ENCODE measurements at places on chromosomes 7 and 10.
A peak's percentile ranks its signal among the peaks of the same experiment; 100 is the strongest.

DNA sequence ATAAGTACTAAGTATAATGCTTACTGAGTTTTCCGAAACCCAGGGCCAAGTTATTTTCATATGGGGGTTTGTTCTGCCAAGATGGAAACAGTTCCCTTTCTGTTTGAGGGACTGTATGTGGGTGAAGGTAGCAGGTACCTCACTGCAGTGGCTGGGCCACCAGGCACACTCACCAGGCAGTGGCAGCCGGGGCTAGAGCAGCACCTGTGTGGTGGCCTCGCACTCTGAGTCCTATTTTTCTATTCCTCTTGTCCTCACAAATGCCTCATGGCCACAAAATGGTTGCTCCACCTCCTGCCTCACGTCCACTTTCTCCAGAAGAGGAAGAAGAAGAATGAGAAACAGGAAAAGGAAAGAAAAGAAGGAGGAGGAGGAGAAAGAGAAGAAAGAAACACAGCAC is 167.3 kb upstream of the SHH start:
- DNase-seq = no peak

GRCh38 chr7:130793855-130794618 is 60.0 kb upstream of the KLF14 start:
- DNase-seq = no peak

GRCh38 chr10:132373241-132373955 is 23.6 kb upstream of the PWWP2B start:
- no peak for DNase-seq

GRCh38 chr10:62249957-62250356 is 18.7 kb downstream of the RTKN2 start:
- no peak for DNase-seq

DNA sequence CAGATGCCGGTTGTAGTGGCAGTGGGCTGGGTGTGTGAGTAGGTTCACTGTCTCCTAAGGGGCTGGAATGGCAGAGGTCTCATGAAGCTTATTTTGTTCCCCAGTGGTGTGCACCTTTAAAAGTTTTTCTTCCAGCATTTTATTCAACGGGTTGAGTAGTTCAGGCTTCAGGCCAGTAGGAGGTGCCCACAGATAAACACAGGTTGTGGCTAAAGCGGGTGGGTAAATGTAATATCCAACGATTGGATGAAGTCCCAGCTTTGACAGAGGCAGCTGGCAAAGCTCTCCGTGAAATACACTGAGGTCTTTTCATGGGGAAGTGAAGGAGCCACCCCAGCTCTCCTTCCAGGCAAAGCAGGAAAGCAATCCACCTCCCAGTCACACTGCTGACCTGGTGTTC is 339.8 kb upstream of the LRRTM3 start:
- DNase-seq = no peak

DNA sequence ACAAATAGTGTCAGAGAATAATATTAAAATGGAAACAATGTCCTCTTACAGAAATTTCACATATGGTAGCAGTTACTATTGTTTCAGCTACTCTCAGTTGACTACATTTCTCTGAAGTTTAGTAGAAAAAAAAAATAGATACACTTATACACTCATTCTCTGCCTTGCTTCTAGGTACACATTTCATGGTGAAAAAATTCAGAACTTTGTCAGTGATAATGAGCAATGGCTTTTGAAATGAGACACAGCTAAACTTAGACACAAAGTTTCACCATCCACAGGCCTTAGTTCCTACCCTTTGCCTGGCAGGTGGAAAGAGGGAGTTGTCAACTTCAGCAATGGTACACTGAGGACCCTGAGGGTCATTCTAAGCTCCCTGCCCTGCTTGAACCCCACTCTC is 69.2 kb downstream of the CPVL start:
- no peak for DNase-seq

GRCh38 chr7:156001496-156002260 is 189.4 kb upstream of the SHH start:
- DNase-seq = no peak

- DNase-seq = no peak
These were observed 61.4 kb upstream of the NME8 start for GRCh38 chr7:37786741-37787569.

- DNase-seq = no peak
These were observed 124.8 kb upstream of the PRKCQ start for GRCh38 chr10:6704896-6705295.

- peak; percentile 46 for DNase-seq
These were observed 24.6 kb upstream of the MKLN1 start for GRCh38 chr7:131302876-131303707.

GRCh38 chr7:130333832-130334231 is 10.8 kb upstream of the CPA5 start:
- no peak for DNase-seq

DNA sequence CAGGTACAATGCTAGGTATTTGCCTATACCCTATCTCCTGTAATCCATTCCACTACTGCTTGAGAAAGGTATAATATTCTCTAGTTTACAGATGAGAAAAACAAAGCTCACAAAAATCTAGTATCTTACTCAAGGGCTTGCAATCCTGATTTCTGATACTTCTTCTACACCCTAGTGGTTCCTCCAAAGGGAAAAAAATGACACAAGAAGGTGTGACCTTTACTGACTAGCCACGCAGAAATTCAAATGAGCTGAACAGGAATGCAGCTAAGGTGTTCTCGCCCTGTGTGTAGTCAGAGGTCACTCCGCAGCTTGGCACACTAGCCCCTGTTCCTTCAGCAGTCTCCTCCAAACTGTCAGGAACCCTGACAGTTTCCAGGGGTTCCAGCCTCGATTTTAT is 59.5 kb upstream of the TM9SF3 start:
- no peak for DNase-seq

DNA sequence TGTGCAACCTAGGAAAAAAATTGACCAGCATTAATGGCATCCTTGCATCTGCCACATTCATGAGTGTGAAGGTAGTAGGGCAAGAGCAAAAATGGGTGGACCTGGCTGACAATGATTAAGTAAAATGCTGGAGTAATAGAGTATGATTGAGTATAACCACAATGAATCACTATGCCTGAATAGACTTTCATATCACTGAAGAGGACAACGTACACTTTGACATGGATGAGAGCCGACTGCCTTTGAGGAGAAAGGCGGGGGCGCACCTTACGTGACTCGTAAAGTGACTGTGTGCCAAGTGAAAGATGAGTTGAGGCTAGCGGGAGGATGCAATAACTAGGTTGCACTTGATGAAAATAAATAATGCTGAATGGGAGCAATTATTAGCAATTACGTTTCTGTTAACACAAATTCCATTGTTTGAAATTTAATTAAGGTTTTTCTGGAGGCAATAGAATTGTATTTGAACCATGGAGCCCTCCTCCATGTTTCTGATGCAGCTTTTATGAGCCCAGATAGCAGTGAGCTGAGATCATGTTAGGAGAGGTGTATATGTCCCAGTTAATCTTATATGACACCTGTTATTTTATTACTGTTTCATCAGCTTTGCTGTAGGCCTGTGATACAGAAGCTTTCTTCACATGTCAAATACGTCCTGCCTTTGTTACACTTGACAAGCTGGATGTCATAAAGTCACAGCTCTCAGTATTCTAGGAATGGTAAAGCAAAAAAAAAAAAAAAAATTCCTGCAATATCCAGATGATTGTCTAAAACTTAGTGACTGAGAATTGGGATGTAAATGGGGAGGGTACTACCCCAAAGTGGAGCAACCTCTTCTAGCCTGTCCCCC is 596.5 kb downstream of the NXPH1 start:
- DNase-seq = no peak

- no peak for DNase-seq
These were observed 3.6 kb downstream of the BAZ1B start for GRCh38 chr7:73518470-73518869.

- DNase-seq = no peak
These were observed 1.9 kb downstream of the DHX32 start for GRCh38 chr10:125878957-125879835.

DNA sequence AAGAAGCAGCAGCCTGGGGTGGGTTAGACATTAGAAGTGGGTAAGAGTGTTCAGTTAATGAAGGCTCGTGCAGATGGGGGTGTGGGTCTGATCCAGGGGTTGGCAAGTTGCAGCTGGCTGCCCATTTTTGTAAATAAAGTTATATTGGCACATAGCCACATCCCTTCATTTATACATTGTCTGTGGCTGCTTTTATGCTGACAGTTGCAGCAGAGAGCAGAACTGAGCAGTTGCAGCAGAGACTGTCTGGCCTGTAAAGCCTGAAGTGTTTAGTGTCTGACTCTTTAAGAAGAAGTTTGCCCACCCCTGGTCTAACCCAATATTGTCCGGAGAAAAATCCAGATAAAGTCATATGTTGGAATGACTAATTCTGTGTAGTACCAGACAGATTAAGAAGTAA is 38.1 kb downstream of the GLRX3 start:
- no peak for DNase-seq

DNA sequence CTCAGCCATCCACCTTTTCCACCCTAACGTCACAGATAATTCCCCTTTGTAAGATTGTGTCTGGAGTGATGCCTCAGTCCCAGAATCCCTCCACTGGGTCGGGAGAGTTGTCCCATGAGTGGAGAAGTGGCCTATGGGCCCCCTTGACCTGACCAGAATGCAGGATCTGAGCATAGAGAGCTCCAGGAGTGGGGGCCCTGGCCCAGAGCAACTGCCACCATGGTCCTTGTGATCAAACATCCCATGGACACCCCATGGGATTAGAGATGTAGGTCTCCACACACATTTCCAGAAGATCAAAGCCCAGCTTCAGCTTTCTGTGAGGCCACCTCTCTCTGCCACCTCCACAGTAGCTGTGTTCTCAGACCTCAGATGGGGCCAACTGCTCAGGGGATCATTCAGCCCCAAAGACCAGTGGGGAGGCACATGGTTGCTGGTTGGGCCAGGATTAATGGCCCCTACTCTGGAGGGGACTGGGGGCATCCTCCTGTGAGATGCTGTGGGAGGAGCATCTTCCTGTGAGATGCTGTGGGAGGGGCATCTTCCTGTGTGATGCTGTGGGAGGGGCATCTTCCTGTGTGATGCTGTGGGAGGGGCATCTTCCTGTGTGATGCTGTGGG is 28.5 kb upstream of the DPYSL4 start:
- DNase-seq = peak; percentile 71

GRCh38 chr10:73263693-73264347 is 11.4 kb upstream of the MRPS16 start:
- DNase-seq = peak; percentile 26

GRCh38 chr7:31316876-31317275 is 23.6 kb downstream of the NEUROD6 start:
- no peak for DNase-seq

Measured in CD4-positive, alpha-beta T cell treated with Interleukin-12 subunit alpha and Interleukin-12 subunit beta, for 1 hour (primary cell).